G401 (cell line): ENCODE measurements at places on chromosomes 7 and 10.

- no peak for DNase-seq
Measured at GRCh38 chr10:49279015-49279880, 19.7 kb upstream of the C10orf71 start.

DNA sequence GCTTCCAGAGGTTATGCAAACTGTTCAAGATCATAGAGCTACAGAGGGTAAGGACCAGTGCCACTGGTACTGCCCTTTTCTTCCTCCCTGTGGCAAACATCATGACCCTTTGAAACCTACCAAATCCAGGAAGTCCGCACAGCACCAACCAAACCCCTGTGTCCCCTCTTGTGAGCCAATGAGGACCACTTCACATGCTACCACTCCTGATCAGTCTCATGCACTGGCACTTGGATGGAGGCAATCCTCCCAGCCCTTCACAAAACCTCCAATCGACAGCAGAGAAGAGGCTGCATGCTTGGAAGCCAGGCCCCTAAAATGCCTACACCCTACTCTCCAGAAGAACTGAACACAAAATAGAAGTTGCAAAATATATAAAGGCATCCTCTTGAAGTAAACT, 248.0 kb downstream of the TNS3 start:
- no peak for DNase-seq

- no peak for DNase-seq
Measured at GRCh38 chr7:21806388-21806787, 139.3 kb downstream of the CDCA7L start.

GRCh38 chr10:62016623-62017490, 115.4 kb downstream of the ARID5B start:
- no peak for DNase-seq
